Activated naive CD4-positive, alpha-beta T cell treated with anti-CD3 and anti-CD28 coated beads, Interleukin-2, amount 10 ng/mL, durations not matched to agents 7 days and 5 days (primary cell): ENCODE measurements at places on chromosomes 1 and 21.
A peak's percentile ranks its signal among the peaks of the same experiment; 100 is the strongest.

- DNase-seq = no peak
Observed at GRCh38 chr1:200081969-200082245, 54.4 kb downstream of the NR5A2 start.

GRCh38 chr1:111392042-111392441, 35.5 kb downstream of the OVGP1 start:
- no peak for DNase-seq

GRCh38 chr1:51697166-51697565, 80.3 kb downstream of the OSBPL9 start:
- DNase-seq = no peak

- no peak for DNase-seq
Observed at GRCh38 chr1:216531263-216532239, 108.3 kb upstream of the USH2A start.

DNA sequence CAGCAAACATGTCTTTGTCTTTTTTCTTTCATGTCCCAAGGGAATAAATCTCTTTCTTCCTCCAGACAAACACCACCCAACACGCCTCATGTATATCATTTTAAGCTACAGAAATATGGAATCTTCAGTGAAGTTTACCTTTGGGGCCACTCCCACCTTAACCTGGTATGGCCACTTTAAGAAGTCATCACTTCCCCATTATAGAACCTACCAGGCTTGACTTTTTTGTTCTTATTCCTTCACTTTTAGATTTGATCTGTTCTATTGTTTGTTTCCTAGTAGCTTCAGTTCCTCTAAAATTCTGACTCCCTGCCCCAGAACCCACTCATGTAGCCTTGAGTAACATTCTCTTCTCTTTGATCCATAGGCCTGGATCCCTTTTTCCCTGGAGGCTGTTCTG, 226.3 kb downstream of the HLX start:
- DNase-seq = no peak

DNA sequence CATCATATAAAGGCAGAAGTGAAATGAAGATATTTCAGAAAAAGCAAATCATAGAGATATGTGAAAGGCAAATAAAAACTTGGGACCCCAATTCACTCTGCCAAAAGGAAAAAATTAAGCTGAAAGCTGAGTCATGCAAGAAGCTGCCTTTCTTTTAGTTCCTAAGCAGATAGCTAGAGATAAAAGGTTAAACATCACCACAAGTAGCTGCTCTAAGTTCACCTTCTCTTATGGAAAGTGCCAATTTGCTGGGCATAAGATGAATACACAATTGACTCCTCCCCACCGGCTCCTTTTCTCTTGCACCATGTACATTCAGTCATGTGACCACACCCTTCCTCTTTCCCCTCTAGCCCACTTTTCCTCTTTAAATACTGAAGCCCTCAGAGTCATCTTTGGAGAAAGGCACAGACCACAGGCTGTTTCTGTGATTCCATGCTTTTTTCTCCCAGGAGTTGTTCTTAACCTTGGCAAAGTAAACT, 5.4 kb upstream of the SUMO3 start:
- DNase-seq = no peak

DNA sequence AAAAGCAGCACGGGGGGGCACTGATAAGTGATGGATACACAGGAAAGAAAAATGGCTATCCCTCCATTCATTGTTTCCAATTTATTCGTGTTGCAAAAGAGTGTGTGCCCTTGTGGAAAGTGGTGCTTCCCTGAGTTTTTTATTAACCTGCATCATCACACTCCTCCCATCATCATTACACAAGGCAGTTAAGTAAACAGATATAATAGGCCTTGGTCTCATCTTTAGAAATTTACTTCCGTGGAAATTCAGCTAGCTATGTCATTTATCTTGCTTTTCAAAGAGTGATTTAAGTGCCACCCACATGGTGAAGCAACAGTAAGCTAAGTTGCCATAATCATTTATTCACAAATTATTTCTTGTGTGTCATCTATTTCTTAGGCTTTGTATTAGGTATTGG, 473.3 kb downstream of the NEGR1 start:
- no peak for DNase-seq

GRCh38 chr1:30840904-30841598, 67.5 kb downstream of the SDC3 start:
- no peak for DNase-seq

DNA sequence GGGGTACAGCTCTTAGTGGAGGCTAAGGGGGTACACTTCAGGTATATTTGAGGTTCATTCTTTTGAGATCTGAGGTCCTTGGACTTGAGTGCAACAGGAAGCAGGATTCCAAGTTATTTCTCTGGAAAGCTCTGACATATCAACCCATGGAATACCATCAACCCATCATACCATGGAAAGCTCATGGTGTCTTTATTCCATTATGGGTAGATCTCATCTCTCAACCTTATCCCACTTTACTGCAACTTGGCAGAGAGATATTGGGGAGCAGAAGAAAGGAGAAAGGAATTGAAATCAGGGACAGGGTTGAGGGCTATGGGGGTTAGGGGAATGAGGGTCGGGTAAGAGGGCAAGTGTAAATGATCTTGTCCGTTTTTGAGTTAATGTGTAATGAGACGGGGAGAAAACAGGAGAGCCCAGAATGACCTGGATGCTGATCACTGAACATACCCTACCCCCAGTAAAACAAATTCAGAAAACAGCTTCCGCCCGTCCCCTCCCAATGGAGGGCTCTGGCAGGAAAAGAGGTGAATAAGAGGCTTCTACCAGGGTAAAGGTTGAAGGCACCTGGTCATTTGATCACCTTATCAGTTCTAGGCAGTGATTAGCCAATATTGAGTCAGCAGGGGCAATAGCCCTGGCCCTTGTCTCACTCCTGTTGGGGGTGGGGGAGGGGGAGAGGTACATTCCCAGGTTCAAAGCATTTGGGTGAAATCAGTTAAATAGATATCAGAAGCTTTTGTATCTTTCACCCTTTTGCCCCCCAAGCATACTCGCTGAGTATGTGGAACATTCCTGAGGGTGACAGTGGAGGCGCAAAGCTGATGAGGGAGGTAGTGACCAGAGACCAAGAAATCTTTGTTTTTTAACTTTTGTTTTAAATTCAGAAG, 622 bp upstream of the APOA2 start:
- DNase-seq = no peak

- no peak for DNase-seq
Observed at GRCh38 chr1:184210862-184211261, 159.3 kb downstream of the TSEN15 start.

- peak; percentile 57 for DNase-seq
Observed at GRCh38 chr1:15027515-15027986, 126.0 kb upstream of the TMEM51 start.

DNA sequence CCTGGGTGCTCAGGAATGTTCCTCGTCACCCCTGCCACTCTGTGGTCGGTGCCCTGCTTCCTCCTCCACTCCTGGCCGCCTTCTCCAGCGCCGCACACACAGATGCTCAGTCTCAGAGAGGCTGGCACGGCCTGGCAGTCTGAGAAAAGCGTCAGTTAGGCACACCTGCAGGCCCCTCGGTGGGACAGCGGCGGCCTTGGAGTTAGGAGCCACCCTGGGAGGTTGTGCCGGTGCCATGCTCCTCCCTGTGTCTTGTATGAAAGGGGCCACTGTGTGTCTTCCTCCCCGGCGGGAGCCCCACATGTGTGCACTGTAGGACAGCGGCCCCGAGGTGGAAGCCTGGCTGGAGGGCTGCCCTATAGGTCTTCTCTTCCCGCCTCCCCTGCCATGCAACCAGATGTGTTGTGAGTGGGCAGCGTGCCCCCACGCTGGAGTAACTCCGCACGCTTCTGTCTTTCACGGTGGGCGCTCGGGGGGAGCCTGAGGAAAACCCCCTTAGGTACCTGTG, 145.2 kb downstream of the PGBD5 start:
- peak; percentile 19 for DNase-seq

DNA sequence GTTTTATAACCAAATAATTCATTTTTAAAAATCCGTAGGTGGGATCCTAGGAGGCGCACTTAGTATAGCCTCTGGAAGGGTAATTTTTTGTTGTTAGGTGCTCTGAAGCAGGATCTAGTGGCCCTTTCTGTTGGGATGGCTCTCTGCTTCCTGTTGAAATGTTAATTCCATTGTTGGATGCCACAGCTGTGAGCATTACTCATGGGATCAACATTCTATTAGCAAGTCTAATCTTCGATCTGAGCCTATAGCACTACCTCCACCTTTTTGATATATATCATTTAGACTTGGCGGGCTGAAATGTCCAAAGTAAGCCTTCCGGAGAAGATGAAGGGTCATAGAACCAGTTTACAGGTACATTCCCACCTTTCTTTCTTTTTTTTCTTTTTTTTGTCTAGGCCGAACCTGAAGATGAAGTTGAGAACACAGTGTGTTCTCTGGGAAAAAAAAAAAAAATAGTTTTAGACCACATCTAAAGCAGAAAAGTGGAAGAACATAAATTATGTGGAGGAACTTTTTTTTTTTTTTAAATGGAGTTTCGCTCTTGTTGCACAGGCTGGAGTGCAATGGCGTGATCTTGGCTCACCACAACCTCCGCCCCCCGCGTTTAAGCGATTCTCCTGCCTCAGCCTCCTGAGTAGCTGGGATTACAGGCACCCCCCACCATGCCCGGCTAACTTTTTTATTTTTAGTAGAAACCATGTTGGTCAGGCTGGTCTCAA, 1.4 kb downstream of the CXADR start:
- no peak for DNase-seq

DNA sequence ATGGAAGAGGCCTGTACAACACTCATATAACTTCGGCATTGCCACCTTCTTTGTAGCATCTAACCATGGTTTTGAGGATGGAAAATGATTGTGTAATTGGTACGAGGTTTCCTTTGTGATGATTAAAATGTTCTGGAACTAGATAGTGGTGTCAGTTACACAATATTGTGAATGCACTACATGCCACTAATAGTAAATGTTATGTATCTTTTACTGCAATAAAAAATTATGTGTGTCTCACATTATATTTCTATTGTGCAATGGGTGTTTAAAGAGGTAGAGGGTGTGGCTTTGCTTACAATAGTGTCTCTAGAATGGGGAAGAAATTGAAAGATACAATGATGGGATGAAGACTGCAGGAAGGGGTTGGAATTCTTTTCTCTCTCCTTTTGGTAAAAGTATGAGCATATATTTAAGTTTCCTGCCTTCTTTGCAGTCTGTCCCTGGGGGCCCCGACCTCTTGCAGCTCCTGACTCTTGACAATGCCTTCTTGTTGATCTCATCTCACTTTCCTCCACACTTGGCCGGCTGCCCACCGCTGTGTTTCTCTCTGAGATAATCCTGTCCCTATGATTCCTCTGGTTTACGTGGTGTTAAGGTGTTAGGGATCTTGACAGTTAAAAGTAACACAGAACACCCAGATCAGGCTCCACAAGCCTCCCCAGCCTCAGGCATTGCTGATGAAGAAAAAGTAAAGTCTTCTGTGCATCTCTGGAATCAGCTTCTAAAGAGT, 39.3 kb downstream of the MTARC1 start:
- no peak for DNase-seq

DNA sequence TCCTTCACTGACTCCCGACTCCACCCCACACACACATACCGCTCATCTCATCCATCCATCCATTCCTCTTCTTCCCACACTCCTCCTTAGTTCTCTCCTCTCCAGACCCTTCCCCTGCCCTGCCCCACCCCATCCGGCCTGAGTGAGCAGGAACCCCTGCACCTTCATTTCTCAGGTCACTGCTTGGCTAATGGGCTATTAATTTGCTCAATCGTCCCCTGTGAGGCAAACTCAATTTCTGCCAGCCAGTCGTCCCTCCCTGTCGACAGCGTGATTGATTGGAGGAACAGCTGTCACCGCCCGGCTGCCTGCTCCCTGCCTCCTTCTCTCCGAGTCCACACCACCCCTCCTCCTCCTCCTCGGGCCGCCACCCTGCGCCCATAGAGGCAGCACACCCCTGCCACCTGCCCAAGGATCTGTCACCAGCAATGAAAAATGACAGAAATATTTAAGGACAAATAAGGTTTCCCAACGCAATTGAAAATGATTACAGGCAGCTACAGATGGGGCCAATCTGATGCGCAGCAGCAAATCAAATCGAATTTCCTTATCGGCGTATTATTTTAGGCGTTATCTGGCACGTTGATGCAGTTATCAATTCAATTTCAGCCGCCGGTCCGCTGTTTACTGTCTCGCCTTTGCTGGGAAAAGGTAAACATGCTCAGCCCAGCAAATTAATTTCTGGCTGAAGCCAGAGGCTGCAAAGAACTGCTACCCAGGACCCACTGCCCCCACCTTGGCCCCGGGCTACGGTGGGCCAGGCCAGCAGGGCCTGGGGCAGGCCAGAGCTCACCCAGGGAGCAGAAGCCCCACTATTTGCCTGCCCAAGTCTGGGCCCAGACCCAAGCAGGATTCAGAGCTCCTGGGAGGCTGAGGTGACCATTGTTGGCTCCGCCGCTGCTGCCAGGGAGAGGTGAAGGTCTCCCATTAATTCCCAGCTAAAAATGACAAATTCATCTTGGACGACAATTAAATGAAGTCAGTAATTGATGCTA, 71.3 kb downstream of the TMEM53 start:
- DNase-seq = no peak

DNA sequence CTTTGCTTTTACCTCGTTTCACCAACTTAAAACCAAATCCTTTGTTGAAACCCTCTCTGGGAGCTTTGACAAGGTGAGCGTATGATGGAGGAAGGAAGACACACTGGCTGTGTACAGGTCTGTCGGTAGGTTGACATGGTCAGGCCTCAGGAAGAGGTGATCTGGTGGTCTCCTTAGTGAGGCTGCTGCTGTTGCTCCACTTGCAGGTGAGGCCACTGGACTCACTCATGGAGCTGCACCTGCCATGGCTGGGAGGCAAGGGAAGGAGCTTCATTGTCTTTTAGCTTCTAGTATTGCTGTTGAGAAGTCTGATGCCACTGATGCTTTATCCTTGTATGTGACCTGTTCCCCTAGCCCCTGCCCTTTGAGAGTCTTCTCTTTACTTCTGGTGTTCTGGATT, 35.7 kb downstream of the TENT5C start:
- no peak for DNase-seq

DNA sequence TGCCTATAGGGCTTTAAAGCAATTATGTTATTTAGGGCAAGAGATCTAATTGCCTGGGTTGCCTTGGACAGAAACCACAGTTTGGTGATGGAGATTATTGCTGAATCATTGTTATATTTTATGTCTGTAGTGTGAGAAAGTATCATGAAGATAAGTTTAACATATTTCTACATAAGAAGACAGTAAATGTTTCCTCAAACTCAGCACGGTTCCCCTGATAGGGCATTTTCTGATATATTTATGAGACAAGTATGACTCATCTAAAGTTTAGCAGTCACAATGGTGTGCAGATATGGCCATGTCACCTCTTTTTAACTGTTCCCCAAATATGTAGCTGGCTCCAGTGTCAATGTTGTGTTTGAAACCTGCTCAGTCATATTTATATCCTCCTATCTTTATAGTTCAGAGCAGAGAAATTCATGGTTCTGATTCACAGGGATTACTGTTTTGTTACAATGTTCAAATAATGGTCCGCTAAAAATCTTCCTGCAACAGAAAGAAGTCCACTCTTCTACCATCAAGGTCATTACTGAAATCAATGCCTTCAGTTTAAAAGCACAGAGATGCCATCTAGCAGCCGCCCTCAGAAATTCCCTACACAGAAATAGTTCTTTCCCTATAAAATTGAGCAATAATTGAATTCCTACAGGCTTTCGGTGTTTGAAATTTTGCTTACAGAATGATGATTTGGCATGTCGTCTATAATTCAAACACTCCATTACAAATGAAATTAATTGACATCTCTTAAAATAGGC, 3.7 kb downstream of the OLFM3 start:
- DNase-seq = no peak
